ENCODE measurements at places on chromosomes 12 and 14.

- no peak for DNase-seq
Observed at GRCh38 chr12:105077435-105077834, 6.8 kb downstream of the ALDH1L2 start.

DNA sequence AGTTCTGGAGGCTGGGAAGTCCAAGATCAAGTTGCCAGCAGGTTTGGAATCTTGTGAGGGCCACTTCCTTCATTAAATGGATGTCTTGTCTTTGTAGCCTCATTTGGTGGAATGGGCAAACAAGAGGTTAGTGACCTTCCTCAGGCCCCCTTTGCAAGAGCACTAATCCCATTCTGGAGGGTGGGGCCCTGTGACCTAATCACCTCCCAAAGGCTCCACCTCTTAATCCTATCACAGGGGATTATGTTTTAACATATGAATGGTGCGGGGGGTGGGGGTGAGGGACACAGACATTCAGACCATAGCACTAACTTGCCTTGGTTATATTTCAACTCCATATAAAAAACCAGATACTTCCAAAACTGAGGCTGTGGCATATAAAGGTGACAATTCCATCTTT lies 59.9 kb upstream of the PPP4R3A start:
- DNase-seq, result no peak

GRCh38 chr14:63857466-63858030 lies 4.7 kb downstream of the SYNE2 start:
- no peak for DNase-seq

DNA sequence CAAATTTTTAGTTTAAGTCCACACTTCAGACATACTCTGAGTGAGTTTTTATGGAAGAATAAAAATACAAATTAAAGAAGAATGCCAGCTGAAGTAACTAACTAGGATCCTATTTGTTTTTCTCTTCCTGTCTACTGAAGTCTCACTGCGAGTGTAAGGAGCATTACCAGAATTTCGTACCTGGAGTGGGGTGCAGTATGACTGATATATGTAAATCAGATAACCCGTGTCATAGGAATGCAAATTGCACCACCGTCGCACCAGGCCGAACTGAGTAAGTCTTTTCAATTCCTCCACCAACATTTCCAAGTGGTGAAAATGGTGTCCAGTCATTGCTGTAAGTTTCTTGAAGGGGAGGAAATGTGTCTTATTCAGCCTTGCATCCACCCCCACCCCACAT lies 52.9 kb downstream of the STAB2 start:
- no peak for DNase-seq

DNA sequence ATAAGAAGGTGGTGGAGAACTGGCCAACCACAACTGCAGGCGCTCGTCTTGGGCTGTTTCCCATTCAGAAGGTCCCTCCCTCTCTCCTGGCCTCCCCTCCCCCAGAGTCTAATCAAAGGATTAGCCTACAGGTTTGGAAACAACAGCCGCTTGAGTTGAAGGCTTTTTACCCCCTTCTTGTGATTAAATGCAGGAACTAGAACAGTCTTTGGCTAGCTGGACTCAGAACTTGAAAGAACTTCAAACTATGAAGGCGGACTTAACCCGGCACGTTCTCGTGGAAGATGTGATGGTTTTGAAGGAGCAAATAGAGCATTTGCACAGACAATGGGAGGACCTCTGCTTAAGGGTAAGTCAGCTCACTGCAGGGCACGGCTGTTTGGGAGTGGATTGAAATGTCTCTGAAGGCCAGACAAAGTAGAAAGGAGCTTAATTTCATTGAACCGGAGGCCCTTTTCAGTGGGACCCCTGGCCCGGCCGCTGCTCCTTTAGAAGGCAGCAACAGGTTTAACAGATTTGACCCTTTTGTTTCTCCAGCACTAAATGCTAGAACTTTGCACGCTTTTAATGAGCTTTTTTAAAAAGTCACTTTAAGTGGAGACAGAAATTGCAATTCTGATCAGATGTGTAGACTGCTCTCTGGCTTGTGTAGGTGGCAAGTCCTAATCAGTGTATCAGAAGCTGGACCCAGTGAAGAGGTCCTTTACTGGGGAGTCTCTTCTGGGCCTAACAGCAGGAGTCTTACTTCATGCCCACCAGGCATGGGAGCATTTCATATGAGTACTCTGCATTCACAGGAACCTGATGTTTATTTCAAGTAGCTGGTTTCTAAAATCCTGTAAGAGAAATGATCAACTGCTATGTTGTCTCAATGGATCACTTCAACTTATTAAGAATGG lies 107.7 kb downstream of the ESR2 start:
- DNase-seq, result no peak

DNA sequence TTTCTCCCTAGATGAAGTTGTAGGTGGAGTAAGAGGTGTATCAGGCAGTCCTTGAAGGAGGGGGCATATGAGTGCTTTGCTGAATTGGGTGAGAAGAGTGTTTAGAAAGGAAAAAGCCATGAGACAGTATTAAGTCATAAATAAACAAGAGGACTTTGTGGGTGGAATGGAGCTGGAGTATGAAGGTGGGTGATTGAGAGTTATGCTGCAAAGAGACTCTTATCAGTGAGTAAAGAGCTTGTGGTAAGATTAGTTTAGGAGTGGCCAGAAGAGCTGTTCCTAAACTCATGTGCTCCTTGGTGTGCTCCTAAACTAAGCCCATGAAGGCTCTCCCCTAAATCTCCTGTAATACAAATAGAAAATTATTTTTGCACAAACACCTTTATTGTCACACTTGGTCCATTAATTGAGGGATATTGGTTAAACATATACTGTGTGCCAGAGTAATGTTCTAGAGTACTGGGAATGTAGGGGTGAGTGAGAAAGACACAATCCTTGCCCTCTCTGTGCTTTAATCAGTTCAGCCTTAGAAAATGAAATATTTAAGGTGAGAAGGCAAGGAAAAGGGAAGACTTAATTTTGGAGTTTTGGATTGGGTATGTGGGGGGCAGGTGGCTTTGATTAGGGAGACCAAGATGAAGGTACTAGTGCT lies 9.8 kb downstream of the CHPT1 start:
- DNase-seq, result no peak

DNA sequence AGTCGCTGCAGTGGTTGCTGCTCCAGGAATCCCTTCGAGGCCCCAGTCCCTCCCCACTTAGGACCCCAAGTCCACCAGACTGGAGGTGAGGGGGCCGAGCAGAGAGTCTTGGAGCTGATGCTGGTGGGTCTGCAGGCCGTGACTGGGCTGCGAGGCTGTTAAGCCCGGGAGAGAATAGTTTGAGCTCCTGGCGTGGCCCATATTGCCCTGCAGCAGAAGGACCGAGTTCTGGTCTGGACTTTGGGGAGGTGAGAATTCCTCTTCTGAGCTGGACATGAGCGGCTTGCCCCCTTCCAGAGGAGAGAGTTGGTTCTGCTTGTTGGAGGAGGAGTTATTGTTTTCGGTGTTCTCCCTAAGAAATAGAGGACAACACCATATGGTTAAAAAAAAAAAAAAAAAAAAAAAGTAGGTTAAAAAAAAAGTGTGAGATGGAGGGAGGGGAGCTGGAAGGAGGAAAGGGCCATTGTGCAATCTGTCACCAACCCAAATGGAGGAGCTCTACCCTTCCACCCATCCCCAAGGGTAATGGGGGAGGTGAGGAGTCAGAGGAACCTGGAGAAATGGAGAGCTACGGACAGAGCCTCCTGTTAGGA lies 3.0 kb downstream of the SIX1 start:
- no peak for DNase-seq

DNA sequence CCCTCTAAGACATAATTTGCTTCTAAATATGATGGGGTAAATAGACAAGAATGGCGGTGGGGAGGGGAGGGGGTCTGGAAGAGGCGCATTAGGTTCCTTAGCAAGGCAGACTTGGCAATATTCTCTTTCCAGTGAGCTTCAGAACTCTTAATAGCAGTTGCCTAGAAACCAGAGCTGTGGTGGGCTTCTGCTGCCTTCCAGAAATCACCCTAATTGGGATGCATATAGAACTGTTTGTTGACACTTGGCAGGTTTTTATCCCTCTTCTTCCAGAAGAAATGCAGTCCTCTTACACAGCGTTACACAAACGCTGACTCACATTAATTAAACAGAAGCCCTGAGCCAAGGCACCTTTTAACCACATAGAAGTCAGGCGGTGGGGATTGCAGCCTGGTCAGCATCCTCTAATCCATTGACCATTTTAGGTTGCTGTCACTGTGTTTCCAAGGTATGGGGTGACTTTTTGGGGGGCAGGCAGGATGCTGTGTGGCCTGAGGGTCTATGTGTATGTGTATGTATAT lies 114.1 kb downstream of the CCDC60 start:
- no peak for DNase-seq

GRCh38 chr12:53230108-53230845 lies 1.7 kb downstream of the RARG start:
- peak; percentile 14 for DNase-seq

- DNase-seq, result peak; percentile 2
Observed at GRCh38 chr12:65948320-65949008, 124.2 kb downstream of the HMGA2 start.

DNA sequence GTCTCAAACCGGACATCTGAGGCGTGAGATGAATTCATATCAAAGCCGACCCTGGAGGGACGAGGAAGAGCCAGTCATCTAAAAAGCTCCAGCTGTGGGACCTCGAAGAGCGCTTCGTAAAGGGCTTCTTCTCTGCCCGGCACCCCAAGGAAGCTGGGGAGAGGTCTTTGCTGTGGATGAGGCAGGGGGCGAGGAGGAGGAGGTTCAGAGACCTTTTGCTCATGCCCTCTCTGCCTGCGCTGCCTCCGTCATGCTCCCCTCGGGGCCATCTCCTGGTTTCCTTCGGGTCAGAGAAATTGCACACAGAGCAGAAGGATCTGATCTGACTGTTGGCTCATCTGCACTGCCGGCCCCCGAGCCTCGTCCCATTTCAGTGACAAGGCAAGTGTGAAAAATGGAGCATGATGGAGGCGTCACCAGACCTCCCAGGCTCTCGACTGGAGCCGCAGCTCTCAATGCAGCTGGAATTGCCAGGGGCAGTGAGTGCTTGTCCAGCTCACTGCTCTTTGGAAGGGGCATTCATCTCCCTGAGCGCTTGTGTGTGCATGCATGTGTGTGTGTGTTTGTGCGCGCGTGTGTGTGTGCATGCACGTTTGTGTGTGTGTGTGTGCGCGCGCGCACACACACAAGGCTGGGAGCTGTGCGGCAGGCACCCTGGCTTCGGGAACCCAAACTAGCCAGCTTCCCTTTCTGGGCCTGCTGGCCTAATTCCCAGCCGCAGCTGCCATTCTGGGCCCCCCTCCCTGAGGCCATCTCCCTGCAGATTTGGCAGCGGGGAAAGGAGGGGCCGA lies 9.2 kb downstream of the CABP1 start:
- DNase-seq, result no peak

- DNase-seq, result no peak
Observed at GRCh38 chr14:67413806-67414769, 2.1 kb upstream of the PLEK2 start.

DNA sequence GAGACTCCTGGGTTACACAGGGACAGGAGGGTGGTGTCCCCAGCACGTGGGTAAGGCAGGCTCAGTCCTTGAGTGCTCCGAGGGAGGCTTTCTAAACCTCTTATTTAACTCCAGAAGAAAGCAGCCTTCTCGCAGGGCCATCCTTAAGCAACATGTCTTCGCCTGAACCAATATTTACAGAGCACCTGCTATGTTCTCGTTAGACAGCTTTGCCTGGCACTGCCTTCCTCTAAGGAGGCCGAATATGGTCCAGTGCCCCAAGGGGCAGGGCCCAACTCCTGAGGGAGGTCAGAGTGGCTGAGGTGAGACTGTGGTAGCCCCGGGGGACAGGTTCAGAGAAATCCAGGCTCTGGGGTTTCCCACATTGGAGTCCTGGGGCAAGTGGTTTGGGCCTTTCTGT lies 2.1 kb upstream of the SCARB1 start:
- no peak for DNase-seq

DNA sequence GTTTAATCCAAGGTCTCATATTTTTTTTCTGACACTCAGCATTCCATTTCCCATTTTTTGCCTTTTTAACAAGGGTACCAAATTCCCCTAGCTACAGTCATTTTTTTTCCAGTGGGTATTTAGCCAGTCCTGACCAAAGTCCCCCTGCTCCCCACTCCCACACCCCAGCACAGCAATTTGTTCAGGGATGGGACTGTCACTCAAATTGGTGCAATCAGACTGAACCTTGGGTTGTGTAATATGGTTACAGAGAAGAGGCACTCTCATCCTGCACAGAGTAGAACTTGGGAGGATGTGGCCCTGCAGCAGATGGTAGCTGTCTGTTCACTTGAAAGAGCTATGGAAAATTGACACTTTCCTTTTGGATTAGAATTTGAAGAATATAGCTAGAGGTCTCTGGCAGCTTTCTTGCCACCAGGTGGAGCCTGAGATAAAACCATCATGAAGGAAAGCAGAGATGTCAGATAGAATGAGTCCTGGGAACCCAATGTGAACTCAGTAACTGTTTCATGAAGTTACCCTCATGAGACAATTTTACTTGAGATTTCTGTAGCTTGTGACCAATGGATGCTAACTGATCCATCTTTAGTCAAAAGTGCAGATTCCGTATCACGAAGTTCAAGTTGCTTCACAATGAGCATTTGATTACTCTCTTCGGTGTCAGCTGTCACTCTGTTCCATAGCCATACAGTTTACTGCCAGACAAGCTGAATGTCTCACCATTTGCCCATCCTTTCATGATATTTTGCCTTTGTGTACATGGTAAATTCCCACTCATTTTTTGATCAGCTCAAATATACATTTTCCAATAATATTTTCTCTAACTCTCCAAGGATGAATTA lies 394.0 kb upstream of the SYT1 start:
- DNase-seq, result peak; percentile 38

DNA sequence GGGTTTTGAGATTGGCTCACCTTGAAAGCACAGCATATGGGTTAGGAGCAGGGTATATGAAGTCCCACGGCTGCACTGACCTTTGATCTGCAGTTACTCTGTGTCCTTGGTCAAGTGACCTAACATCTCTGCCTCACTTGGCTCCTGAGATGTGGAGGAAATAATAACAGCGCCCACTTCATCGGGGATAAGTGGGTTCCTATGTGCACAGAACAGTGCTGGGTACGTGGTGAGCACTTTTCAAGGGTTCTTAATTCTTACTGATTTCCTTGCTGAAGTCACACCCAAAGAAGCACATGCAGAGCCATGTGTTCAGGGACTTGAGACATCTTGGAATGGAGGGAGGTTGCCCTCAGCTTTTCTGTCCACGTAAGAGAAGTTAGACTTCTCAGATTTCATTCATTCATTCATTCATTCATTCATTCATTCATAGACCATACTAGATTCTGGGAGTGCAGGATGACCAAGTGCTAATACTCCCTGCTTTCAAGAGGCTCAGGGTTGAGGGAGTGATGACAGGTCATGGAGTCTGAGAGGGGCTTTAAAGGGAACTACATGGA lies 39.4 kb downstream of the ADGRD1 start:
- DNase-seq, result no peak

GRCh38 chr12:52965337-52965731 lies 16.4 kb downstream of the KRT18 start:
- DNase-seq, result no peak

GRCh38 chr12:66398931-66399910 lies 96.9 kb downstream of the HELB start:
- DNase-seq, result no peak

Data from NCI-H345 (cell line).